ENCODE measurements at places on chromosomes 5 and 9.

DNA sequence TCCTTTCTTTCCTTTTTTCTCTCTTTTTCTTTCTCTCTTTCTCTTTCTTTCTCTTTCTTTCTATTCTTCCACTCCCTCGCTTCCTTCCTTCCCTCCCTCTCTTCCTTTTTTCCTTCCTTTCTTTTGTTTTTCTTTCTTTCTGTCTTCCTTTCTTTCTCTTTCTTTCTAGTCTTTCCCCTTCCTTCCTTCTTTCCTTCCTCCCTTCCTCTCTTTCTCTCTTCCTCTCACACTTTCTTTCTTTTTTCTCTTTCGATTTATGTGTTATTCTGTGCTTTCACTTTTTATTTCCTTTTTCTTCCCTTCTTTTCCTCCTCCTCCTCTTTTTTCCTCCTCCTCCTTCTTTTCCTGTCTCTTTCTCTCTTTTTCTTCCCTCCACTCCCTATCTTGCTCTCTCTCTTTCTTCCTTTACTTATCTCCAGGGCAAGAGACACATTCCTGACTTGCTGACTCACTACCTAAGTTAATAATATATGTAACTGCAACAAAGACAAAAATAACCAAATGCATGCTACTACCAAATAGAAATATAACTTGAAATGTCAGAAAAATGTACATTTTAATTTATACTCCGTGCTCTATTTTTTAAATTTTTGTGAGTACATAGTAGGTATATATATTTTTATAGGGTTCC, 445.5 kb downstream of the GABRG2 start:
- DNase-seq = no peak

DNA sequence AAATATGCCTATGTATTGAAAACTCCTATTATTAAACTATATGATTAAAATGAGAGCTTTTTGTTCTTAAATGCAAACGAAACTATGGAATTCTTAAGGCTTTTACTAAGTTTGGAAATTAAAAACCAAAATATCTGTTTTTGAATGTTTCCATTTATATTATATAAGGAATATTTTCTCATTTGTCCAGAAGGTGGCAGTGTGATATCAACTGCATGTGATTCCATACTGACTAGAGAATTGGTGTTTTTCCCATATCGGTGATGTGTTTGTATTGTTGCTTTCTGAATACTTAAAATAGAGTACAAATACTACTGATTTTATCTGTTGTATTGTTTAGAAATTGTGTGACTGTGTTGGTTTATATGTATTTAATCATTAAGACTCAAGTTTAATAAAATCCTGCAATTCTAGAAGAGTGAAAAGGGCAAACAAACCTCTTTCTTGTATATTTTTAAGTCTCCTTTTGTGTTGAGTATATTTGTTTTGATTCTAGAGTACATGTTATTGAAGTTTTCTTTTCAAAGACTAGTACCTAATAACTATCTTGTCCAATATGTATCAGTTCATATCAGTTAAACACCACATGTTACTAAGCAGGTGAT, 320.8 kb downstream of the CCDC171 start:
- no peak for DNase-seq

GRCh38 chr9:13278023-13278367, 1.5 kb downstream of the MPDZ start:
- no peak for DNase-seq

GRCh38 chr5:59842999-59843398, 50.5 kb downstream of the PDE4D start:
- DNase-seq = no peak

GRCh38 chr5:181098762-181099601, 32.0 kb downstream of the OR2V1 start:
- DNase-seq = no peak
